CD8-positive, alpha-beta T cell (primary cell): ENCODE measurements at places on chromosomes 16 and 17.

DNA sequence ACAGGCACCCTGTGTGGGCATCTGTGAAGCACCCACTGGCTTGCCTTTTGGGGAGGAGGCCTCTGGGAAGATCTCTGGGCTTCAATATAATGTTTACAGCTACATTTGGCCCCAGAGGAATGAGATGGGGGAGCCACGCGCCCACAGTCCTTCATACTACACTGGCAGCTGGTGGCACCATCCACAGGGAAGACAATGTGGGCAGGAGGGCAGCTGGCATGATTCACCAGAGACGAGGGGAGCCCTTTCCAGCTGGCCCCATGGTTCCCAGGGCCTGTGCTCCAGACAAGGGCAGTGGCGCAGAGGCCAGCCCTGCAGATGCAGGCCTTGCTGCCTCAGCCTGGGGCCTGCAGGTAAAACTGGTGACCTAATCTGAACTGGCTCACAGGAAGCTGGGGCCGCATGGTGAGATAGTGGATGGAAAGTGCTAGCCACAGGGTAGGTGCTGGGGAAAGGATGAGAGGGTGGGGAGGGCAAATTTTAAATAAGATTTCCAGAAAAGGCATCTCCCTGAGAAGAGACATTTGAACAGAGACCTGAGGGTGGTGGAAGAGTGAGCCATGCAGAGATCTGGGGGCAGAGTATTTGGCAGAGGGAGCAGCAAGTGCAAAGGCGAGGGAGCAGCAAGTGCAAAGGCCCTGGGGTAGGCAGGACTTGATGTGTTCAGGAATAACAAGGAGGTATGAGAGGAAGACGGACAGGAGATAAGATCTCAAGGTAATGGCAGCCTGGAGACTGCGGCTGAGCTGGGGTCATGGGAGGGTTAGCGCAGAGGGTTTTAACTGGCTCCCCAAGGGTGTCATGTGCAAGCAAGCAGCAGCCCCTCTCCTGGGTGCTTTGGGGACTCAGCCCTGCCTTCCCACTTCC lies 12.1 kb upstream of the KCNJ12 start:
- no peak for DNase-seq

GRCh38 chr16:19595043-19595767 lies 39.7 kb downstream of the VPS35L start:
- DNase-seq, result no peak

DNA sequence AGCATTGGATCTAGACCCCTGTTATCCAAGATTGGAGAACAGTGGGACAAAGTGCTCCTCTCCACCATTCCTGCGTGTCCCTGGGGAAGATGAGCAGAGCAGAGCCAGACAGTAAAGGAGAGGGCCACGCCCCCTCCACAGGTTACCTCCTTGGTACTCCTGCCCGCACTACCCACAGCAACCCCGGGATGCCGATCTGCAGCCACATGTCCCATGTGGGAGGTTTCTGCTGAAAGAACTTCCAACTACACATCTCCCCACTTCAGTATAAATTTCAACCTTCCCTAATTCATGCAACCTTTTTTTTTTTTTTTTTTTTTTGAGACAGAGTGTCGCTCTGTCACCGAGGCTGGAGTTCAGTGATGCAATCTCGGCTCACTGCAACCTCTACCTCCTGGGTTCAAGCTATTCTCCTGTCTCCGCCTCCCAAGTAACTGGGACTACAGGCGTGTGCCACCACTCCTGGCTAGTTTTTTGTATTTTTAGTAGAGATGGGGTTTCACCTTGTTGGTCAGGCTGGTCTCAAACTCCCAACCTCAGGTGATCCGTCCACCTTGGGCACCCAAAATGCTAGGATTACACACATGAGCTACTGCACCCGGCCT lies 2.3 kb downstream of the RAB37 start:
- DNase-seq, result peak; percentile 44

DNA sequence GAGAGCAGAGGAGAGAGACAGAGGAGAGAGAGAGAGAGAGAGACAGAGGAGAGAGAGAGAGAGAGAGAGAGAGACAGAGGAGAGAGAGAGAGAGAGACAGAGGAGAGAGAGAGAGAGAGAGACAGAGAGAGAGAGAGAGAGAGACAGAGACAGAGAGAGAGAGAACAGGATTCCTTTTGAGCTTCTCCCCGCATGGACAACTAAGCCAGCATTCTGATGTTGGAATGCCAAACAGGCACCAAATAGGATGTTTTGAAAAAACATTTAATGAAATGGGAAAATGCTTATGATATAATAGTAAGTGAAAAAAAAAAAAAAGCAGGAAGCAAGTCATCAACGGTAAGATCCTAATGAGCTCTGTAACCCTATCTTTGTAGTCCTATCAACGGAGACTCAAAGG lies 60.7 kb downstream of the ARSG start:
- no peak for DNase-seq

DNA sequence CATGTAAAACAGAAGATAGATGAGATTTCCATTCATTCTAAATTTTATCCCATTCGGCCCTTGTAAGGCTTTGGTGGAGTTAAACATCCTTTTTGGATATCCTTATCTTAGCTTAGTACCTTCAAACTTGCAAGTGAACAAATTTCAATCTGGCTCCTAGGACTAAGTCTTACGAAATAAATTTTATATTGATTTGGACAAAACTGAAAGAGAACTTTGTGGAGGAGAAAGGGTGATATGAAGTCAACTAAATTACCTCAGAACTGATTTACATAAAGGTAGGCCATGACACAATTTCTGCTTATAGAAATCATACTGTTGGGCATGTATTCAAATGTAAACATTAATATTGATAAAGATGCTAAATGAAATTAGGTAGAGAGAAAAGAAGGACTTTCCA lies 175.3 kb upstream of the C17orf78 start:
- DNase-seq, result no peak

DNA sequence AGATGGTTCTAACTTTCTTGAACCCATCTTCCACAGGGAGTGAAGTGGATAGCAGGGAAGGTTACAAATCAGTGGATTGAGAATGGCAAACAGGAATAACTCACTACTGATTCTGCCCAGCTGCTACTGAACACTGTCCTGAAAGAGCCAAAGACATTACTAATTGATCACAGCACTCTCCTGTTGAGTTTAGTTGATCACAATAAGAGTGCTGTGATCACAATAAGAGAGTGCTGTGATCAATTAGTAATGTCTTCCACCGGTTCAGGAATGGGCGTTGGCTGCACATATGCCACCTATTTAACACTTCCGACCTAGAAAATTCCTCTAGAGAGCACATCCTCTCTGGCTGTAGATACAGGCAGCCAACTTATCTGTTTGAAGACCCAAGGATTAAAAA lies 11.4 kb downstream of the CFAP97D1 start:
- no peak for DNase-seq

GRCh38 chr17:35183332-35183731 lies 10.9 kb downstream of the SLC35G3 start:
- DNase-seq, result no peak

- no peak for DNase-seq
Measured at GRCh38 chr16:68227850-68228553, 7.9 kb downstream of the ESRP2 start.

DNA sequence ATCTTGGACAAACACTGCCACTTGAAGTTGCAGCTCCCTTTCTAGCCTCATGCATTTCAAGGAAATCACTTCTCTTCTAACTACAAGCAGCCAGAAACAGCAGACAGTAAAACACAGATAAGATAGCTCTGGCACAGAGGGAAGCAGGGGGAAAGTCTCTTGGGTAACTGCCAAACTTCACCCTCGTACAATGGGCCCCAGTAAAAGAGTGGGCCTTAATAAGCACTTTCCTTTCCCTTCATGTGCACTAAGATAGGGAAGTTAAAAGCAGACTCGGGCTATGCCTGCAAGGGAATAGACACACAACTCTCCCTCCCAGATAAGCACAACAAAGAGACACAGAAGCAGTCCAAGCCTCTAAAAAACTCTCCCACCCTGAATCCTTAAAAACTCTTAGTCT lies 4.2 kb upstream of the KRTAP4-5 start:
- no peak for DNase-seq

GRCh38 chr16:13838401-13839190 lies 81.4 kb upstream of the ERCC4 start:
- DNase-seq, result no peak

GRCh38 chr16:85682516-85682915 lies 6.2 kb downstream of the GINS2 start:
- DNase-seq, result no peak

GRCh38 chr16:54389836-54390494 lies 103.4 kb upstream of the IRX3 start:
- no peak for DNase-seq

DNA sequence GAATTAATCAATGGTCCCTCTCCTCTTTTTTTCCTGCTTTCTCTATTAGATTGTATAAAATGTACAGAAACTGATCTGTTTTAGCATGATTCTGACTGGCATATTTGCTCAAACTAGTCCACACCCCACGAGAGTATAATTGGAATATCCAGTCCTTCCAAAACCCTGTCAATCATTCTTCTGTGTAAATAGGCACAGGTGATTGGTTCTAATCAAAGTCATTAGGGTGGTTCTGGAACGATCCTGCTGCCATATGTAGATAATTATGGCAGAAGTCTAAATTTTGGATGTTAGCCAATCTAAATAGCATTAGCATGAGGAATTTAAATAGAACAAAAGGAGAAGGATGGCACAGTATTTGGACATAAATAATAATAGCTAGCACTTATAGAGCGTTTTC lies 165.7 kb downstream of the SHISA6 start:
- DNase-seq, result no peak

GRCh38 chr16:27822996-27823395 lies 240.5 kb downstream of the GSG1L start:
- no peak for DNase-seq

- DNase-seq, result no peak
Measured at GRCh38 chr16:88512728-88513696, 57.2 kb upstream of the ZC3H18 start.

GRCh38 chr16:15653227-15653626 lies 3.2 kb downstream of the NDE1 start:
- no peak for DNase-seq

DNA sequence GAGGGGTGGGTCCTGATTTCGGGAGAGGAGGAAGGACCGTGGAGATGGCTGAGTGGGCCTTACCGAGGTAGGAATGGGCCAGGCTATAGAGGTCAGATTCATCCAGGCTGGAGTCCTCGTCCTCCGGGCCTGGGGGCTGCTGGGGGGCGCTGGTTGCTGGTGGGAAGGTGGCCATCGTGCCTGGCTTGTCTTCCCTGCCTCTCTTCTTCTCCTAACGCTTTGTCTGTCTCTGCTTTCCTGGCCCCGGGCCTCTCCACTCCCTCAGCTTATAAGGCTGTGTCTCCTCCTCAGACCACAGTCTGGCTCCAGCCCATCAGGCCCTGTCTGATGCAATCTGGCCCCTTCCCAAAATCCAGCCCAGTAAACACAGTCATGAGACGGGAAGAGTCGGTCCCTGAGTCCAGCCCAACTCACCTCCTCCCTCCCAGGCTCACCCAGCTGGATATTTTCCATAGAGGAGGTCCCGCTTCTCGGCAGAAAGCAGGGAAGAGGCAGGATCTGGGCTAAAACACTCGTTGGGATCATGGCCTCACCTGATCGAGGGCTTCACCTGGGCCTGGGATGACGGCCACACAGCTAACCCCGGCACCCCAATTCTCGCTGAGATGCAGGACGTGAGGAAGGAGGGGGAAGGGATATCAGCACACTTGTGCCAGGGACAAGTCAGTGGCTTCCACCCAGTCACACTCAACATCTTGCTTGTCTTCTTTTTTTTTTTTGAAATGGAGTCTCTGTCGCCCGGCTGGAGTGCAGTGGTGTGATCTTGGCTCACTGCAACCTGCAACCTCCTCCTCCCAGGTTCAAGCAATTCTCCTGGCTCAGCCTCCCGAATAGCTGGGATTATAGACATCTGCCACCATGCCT lies at the start of gene NUPR1:
Gene NUPR1, minus strand, starts transcription at position 242 of the 864 bp plus-strand sequence. Its CDS starts 67 bp downstream, at position 175.
- DNase-seq, result no peak

DNA sequence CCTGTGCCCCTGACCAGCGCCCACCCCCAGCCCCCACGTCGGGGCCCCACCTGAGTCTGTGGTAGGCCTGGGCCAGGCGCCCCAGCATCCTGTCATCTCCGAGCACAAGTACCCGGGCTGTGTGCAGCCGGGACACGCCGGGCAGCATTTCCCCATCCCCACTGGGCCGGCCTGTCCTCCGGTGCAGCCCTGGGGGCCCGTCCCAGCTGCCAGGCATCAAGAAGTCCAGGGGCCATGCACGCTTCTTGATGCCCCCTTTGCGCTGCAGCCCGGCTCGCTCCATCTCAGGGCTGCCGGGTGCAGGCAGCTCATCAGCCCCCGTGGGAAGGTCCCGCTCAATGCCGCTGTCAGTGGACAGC lies 29.3 kb upstream of the MFSD6L start:
- DNase-seq, result no peak

DNA sequence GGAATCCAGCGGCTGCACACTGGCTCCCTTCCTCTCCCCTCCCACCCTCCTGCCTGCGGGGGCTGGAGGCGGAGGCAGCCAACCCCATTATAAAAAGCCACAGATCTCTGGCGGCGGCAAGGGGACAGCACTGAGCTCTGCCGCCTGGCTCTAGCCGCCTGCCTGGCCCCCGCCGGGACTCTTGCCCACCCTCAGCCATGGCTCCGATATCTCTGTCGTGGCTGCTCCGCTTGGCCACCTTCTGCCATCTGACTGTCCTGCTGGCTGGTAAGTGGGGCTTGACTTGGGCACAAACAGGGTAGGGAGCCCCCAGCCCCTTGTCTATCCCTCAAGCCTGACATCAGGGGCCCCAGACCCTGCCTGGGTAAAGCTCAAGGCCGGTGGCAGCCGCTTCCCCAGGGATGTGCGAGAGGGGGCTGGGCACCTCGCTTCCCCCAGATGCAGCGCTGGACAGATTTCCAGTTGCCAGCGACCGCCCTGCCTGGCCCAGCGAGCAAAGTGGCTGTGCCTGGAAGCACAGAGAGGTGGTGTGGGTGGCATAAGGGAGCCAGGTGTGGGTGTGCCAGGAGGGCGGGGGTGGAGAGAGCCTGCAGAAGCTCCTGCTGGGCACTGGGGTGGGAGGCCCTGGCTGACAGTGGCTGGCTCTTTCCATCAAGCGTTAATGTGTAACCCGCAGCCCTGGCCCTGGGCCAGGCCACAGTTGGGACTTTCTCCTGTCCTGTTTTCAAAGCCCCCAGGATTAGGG lies at the start of gene CX3CL1:
Gene CX3CL1, plus strand, starts transcription at position 119 of the 745 bp plus-strand sequence. Its CDS starts 79 bp downstream, at position 198.
- DNase-seq, result no peak

GRCh38 chr16:88782454-88783390 lies 2.3 kb downstream of the PIEZO1 start:
- peak; percentile 58 for DNase-seq

DNA sequence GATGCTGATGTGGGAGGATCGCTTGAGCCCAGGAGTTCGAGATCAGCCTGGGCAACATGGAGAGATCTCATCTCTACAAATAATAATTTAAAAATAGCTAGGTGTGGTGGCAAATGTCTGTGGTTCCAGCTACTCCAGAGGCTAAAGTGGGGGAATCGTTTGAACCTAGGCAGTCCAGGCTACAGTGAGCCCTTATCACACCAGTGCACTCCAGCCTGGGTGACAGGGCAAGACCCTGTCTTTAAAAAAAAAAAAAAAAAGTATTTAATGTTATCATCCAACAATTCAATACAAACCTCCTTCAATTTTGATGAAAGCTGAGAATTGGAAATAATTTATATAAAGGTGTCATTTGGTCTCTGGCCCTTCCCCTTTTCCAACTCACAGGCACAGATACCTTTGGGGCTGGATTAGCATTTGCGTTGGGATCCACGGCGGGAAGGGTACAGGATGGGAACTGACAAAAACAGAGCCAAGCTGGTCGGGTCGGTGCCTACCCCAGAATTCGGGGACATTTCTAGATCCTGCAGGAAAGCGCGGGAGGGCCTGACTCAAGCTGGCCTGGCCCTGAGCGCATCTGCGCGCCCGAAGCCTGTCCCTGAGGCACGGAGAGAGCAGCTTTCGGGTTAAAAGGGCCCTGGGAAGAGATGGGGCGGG lies 860 bp upstream of the DCAF7 start:
- DNase-seq, result no peak
